ENCODE measurements at places on chromosomes 16 and 17.

GRCh38 chr16:61371881-61372280, 664.4 kb downstream of the CDH8 start:
- no peak for DNase-seq

GRCh38 chr17:80792373-80792781, 199.3 kb upstream of the CHMP6 start:
- DNase-seq: no peak

GRCh38 chr16:46996391-46996790, 22.9 kb upstream of the DNAJA2 start:
- DNase-seq: no peak

- DNase-seq: no peak
These were observed 22.6 kb upstream of the ITGA3 start for GRCh38 chr17:50033316-50033715.

GRCh38 chr16:85847681-85848601, 48.4 kb downstream of the COX4I1 start:
- DNase-seq: peak; percentile 0

DNA sequence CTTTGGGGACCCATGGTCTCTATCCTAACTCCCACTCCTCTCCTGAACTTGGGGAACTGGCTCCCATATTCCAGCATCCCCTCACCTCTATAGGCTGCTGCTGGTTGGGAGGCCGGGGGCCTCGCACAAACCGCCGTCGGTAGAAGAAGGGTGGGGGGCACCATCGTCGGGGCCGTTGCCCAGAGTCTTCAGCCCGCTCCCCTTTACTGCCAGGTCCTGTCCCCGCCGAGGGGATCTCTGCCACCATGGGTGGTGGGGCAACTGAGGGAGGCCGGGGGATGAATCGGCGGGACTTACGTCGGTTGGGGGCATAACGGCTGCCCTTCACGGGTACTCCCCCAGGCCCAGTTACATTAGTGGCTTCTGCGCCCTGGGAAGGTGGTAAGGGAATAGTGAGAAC, 4.3 kb downstream of the YBX2 start:
- no peak for DNase-seq

DNA sequence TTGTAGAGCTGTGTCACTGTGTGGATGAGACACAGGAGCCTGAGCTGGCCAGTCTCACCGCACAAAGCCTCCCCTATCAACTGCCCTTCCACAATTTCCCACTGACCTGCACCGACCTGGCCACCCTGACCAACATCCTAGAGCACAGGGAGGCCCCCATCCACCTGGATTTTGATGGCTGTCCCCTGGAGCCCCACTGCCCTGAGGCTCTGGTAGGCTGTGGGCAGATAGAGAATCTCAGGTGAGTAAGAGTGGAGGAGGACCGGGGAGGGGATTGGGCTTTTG, 37.4 kb downstream of the NLRC5 start:
- DNase-seq: no peak

DNA sequence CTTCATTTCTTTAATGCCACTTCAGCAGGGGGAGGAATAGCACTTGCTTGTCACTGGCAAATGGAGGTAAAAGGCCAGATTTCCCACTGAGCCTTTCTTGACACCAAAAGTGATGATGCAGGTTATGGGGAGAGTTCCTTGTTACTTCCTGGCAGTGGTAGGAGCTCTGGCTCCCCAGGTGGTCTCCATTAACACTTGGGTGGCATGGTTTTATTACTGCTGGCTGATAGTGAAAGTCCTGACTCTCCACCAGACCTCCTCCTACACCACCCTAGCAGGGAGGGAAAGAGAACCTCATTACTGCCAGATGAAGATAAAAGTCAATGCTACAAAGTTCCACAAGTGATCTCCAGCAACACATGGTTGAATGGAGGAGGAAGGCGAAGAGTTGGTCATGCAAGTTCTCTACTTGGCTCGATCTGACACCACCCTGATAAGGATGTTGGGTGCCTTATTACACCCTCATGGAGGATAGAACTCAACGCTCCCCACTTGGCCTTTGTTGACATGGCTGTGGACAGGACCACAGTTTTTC, 152.7 kb upstream of the GNAO1 start:
- no peak for DNase-seq

- DNase-seq: no peak
These were observed 10.8 kb upstream of the DRG2 start for GRCh38 chr17:18076936-18077335.

All from LNCaP clone FGC (cell line).